H4 (cell line): ENCODE measurements at places on chromosomes 1 and 21. TPM values are rescaled to one million over a fixed set of nuclear protein-coding genes. Genes with fewer than 3 reads are reported as not detected.

Gene TCEANC2
- total RNA-seq = 2.8 and 3.9 TPM in 2 replicates

Gene PRAMEF18
- not detected in 2 replicates for total RNA-seq

Gene AIRE
- not detected in 2 replicates for total RNA-seq

Gene KRTAP21-2
- total RNA-seq = not detected in 2 replicates

Gene F5
- not detected in 2 replicates for total RNA-seq
